ENCODE measurements at places on chromosomes 5 and 9. TPM values are rescaled to one million over a fixed set of nuclear protein-coding genes. Genes with fewer than 3 reads are reported as not detected.

Gene FAM169A
- total RNA-seq: 0.17 TPM

Gene GDA
- not detected for total RNA-seq

Gene PPP1R26
- total RNA-seq: 6.7 TPM

Gene PCDHGC4
- total RNA-seq: 6.0 TPM

Gene IFNA2
- not detected for total RNA-seq

Gene DMRTA1
- total RNA-seq: 1.2 TPM

Gene PCDHGA11
- total RNA-seq: 23.0 TPM

Gene CARD6
- 18.7 TPM for total RNA-seq

Gene QSOX2
- 12.2 TPM for total RNA-seq

Gene SLC36A3
- not detected for total RNA-seq

Gene PCDHA9
- total RNA-seq: under 0.01 TPM

Gene LRRC19
- total RNA-seq: not detected

Gene SLC6A3
- total RNA-seq: under 0.01 TPM

Gene ERGIC1
- 119 TPM for total RNA-seq

Gene LMNB1
- 73.0 TPM for total RNA-seq

Gene MPDZ
- 38.0 TPM for total RNA-seq

Gene ABITRAM
- 6.5 TPM for total RNA-seq

Gene ZNF454
- 2.5 TPM for total RNA-seq

Gene IFNE
- 11.2 TPM for total RNA-seq

Gene OTP
- total RNA-seq: not detected

Gene GABBR2
- 1.3 TPM for total RNA-seq

Gene PCDHGC5
- 8.1 TPM for total RNA-seq

Gene TRIP13
- 5.6 TPM for total RNA-seq

Gene PCDH1
- total RNA-seq: 0.33 TPM

Gene CNTNAP3B
- total RNA-seq: 1.2 TPM

Gene PLCXD3
- under 0.01 TPM for total RNA-seq

Gene RNF183
- not detected for total RNA-seq

Gene IL31RA
- 3.3 TPM for total RNA-seq

Gene MIGA2
- total RNA-seq: 30.7 TPM

Gene HMMR
- total RNA-seq: 61.5 TPM

Gene RAB3C
- total RNA-seq: not detected

Gene PCDHA12
- not detected for total RNA-seq

Gene LCN6
- not detected for total RNA-seq
